ENCODE measurements at places on chromosomes 11 and 22.
A peak's percentile ranks its signal among the peaks of the same experiment; 100 is the strongest.

GRCh38 chr22:27476318-27476717, 325.2 kb downstream of the MN1 start:
- no peak for ATAC-seq

DNA sequence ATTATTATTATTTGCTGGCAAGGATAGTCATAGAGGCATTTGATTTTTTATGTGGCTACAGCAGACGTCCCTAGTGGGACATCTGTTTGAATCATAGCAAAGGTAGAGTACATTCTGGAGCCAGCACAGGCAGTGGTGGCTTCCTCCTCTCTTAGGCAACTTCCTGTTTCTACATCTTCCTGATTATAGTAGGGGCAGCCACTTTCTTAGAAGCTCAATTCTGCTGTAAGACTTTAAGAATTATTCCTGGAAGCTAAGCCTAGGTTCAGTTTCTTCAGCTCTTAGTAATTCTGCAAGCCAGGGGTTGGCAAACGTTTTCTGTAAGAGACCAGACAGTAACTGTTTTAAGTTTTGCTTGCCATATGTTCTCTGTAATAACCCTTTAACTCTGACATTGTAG, 129.3 kb upstream of the TENM4 start:
- ATAC-seq: no peak

DNA sequence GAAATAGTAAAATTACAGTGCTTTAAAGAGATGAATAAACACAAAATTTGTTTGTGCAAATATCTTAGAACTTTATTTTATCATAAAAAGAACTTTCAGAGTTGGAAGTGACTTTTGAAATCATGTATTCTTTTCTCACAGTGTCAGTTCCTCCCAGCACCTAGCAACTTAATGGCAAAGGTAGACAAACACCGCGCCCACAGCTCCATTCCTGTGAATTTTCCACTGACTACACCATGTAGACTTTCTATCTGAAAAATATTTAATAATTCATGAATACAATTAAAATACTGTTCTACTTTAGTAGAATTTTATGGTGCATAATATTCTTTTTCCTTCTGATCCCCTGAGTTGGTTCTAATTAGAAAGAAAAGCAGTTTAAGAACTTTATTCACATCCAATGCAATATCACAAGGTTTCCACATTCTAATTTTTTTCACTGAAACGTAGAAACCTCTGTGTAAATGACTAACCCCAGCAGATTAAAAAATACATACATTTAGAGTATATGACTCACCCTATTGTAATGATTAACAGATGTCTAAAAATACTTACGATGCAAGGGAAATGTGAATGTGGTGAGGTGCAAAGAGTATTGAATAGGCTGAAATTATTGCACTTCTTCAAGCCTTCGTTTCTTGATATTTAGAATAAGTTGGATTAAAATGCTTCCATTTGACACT, 218.2 kb upstream of the CCDC179 start:
- peak; percentile 85 for ATAC-seq

DNA sequence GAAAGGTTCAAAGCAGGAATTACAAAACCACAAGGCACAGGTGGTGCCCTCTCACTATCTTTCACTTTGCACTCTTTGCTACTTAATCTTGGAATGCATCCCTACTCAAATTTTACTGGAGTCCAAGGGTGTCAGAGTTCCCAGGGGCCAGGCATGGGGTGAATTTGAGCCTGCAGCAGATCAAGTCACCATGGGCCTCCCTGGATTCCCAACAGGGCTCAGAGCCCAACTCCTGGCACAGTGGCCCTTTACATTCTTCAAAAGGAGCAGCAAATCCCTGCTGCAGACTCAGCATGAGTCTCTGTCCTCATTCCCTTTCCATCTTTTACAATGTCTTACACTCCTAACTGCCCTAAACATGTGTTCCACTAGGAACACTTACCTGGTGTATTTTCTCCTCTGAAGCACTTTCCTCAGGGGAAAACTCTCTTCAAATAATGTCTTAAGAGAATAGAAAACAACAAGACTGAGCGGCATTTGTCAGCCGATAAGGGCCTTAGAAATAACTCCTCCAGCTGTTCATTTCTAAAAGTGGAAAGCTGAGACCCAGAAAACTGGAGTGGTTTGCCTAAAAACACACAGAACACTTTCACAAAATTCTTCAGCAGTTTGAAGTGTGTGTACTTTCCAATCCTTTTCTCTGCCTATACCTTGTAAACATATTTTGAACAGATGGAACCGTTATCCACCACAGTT, 596.0 kb downstream of the INSC start:
- no peak for ATAC-seq
